CD4-positive, alpha-beta T cell treated with Interferon alpha-2 for 1 hour (primary cell): ENCODE measurements at places on chromosomes 7 and 10.

- no peak for DNase-seq
These were observed 843.6 kb downstream of the PCDH15 start for GRCh38 chr10:53957401-53957800.

- DNase-seq: no peak
These were observed 10.9 kb downstream of the CALCR start for GRCh38 chr7:93563584-93563983.

GRCh38 chr7:87347207-87347606, 1.7 kb downstream of the CROT start:
- no peak for DNase-seq

GRCh38 chr10:5876181-5876768, 13.4 kb downstream of the ANKRD16 start:
- DNase-seq: no peak

GRCh38 chr7:141208539-141208938, 134.7 kb downstream of the TMEM178B start:
- no peak for DNase-seq

DNA sequence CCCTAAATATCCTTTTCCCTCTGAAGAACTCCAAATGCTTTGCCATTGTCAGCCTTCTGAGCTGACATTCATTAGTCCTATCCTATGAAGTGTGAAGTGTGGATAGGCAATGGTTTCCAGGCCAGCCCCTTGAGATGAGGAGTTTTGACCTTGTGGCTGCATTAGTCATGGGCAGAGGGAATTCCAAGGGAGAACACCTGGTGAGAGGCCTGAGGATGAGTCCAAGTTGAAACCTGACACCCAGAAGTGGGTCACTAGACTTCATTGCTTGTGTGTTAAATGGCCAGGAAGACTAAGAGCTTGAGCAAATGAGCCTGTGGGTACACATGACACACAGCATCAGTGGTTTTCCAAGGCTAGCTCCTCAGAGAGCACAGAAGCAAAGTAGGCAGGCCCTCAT, 260.8 kb downstream of the SKAP2 start:
- DNase-seq: no peak

GRCh38 chr10:31314256-31315150, 4.5 kb upstream of the ZEB1 start:
- no peak for DNase-seq

- no peak for DNase-seq
These were observed 67.3 kb downstream of the ST7 start for GRCh38 chr7:117020591-117020973.

DNA sequence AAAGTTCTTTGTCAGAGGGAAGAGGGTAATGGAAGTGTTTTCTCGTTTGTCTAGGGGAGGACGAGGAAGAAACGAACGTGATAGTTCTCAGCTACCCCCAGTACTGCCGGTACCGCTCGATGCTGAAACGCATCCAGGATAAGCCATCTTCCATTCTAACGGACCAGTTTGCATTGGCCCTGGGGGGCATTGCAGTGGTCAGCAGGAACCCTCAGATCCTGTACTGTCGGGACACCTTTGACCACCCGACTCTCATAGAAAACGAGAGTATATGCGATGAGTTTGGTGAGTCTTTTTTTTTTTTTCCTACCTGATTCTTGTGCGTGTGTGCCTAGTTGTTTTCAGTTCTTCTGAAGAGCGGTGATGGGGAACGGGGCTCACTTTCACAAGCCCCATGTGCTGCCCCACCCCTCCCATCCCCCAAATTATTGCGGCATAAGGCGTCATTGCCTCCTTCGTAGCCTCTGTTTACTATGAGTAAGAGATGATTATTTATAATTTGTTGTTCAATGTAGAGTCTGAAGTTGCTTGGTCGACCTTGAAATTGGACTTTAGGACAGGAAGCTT, 98.6 kb downstream of the ARID5B start:
- no peak for DNase-seq

- no peak for DNase-seq
These were observed 997.2 kb upstream of the GHITM start for GRCh38 chr10:83142074-83142563.

- DNase-seq: no peak
These were observed 55.3 kb downstream of the TBATA start for GRCh38 chr10:70729763-70730357.

- no peak for DNase-seq
These were observed 23.6 kb downstream of the PANK1 start for GRCh38 chr10:89621438-89621837.

DNA sequence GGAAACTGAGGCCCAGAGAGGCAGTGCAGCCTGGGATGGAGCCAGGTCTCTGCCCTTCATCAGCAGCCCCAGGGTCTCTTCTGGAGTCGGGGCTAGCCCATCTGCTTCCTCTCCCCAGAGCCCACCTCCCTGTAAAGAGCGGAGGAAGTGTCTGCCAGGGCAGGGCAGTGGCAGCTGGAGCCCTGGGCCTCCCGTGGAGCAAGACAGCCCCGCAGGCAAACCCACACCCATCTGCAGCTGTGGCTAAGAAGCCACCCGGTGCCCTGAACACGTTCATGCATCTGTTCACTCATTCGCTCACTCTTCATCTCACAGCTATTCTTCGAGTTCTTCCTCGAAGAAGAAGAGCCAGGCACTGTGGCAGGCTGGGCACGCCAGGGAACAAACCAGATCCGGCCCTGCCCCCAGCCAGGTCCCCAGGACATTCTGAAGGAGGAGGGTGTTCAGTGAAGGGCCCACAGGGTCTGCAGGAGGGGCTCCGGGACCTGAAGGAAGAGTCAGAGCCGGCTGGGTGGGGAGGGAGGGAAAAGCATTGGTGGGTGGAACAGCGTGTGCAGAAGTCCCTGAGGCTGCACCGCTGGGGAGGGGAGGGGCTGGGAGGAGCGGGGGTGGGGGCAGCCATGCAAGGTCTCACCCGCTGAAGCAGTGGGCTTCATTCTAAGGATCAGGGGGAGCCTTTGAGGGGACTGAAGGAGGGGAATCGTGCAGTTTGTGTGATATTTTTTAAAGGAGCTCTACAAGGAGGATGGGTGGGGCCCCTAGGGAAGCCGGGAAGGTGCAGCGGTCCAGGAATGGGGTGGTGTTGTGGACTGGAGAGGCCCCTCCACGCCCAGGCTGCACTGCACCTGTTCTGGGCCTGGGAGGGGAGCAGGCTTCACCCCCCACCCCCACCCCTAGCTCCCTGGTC, 99.1 kb downstream of the UNCX start:
- no peak for DNase-seq

- DNase-seq: no peak
These were observed 74.4 kb downstream of the TPK1 start for GRCh38 chr7:144761493-144761892.

DNA sequence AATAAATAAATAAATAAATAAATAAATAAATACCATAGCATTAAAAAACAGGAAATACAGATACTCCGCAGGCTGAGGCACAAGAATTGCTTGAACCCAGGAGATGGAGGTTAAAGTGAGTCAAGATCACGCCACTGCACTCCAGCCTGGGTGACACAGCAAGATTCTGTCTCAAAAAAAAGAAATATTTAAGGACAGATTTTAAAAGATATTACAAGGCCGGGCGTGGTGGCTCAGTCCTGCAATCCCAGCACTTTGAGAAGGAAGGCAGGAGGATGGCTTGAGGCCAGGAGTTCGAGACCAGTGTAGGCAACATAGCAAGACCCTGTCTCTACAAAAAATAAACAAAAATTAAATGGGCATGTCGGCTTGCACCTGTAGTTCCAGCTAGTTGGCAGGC, 17.5 kb upstream of the SNX8 start:
- no peak for DNase-seq

DNA sequence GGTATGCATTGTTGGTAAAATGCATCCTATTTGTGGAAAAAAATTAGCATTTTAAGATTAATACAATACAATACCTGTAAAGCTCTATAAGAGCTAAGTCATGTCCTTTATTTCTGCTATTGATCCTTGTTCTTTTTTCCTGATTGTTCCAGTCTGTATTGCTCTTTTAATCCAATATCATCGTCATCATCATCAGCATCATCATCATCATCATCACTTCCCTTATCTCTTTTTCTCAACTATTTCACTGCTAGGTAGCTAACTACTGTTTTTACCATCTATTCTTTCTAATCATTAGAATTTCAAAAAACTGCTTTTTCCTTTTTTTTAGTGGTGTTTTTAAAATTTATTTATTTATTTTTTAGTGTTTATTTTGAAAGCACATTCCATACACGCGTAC, 71.2 kb downstream of the ABCC2 start:
- no peak for DNase-seq
